Putamen (tissue), 1 donor: ENCODE measurements at places on chromosomes 5 and 9.

GRCh38 chr9:122263699-122264349 is 816 bp downstream of the RBM18 start:
- no peak for DNase-seq

DNA sequence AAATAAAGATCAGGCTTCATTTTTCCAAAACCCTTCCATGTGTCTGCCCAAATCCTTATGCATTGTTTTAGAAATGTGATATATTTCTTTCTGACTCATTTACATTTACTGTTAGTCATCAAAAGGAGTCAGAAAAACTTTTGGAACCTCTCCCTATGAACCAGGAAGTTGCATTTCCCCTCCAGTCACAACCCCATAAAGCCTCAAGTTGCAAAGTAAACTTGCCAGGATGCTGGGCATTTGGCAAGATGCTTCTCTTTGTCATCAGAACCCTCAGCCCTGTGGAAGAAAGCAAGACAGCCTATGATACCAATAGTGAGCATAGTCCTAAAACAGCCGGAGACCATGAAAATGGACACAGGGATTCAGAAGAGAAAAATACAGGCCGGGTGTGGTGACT is 84.2 kb downstream of the MUSK start:
- DNase-seq = no peak

GRCh38 chr9:2597483-2597882 is 24.1 kb upstream of the VLDLR start:
- DNase-seq = no peak

- no peak for DNase-seq
Measured at GRCh38 chr9:84850830-84851392, 181.4 kb downstream of the NTRK2 start.

DNA sequence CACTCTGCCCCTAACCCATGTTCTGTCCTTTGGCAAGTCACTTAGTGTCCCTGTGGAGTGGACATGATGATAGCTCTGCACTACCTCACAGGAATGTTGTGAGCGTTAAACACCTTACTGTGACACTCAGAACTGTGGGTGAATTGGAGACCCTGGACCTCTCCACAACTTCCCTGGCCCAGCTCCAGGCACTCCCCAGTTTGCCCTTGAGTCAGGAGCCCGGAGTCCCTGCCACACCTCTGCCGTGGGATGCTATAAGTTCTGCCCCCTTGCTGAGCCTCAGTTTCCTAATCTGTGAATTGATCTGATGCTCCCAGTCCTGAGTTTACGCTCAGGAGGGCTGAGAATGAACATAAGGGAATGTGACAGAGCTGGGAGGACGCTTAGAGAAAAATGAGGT is 34.4 kb downstream of the GSN start:
- DNase-seq = no peak
